Bronchial smooth muscle cell (primary cell): ENCODE measurements at places on chromosomes 6 and 20. TPM values are rescaled to one million over a fixed set of nuclear protein-coding genes. Genes with fewer than 3 reads are reported as not detected.

BMP5 gene
- total RNA-seq = 0.16 TPM in 1 of 2 replicates, not detected in the other

CTCFL gene
- total RNA-seq = not detected in 2 replicates

ENPP1 gene
- 5.6 and 11.5 TPM in 2 replicates for total RNA-seq

NHLRC1 gene
- 2.2 and 3.6 TPM in 2 replicates for total RNA-seq

FAM50B gene
- total RNA-seq = 12.0 and 12.1 TPM in 2 replicates

ITPA gene
- 11.2 and 32.5 TPM in 2 replicates for total RNA-seq

HLA-DMB gene
- 0.09 and 0.79 TPM in 2 replicates for total RNA-seq

CST5 gene
- not detected in 2 replicates for total RNA-seq

SLC24A3 gene
- total RNA-seq = under 0.01 TPM in 1 of 2 replicates, not detected in the other

MAP7 gene
- total RNA-seq = 0.95 and 2.7 TPM in 2 replicates

SUMO4 gene
- total RNA-seq = 0.52 and 1.6 TPM in 2 replicates

DUSP15 gene
- 0.26 TPM in 1 of 2 replicates, not detected in the other for total RNA-seq

MICB gene
- 3.1 and 6.1 TPM in 2 replicates for total RNA-seq
